ENCODE measurements at places on chromosomes 11 and 22.

- DNase-seq = no peak
Observed at GRCh38 chr11:1761857-1762536, 1.7 kb downstream of the CTSD start.

DNA sequence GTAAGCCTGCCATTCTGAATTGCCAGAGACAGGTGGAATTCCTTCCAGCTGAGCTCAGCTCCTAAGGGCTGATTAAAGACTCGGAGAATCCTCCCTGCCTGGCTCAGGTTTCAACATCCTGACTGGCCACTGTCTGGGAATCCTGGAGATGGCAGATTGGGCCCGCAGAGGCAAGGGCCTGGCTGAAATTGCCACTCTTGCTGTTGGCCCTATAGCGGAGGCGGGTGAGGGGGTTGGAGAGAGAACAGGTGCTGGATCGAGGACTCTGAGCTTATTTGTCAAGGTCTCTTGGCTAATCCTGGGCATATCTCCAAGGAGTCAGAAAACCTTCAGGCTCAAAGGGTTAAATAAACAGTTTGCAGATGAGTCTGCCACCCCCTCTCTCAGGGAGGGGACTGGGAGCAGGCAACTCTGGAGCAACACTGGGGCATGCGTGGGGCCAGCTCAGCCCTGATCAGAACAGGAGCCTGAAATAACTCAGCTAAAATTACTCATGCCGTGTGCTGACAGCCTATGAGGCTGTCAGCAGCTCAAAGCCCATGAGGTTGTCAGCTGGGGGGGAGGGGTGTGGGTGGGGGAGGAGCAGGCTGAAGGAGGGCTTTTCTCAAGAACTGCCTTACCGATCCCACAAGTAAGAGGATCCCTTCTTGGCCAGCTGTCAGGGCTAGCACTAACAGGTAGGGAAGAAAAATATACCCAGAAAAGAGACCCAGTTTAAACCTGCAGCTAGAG is 14.7 kb upstream of the MFRP start:
- DNase-seq = no peak

- no peak for DNase-seq
Observed at GRCh38 chr22:40368016-40368415, 2.4 kb upstream of the SGSM3 start.

- DNase-seq = peak; percentile 90
Observed at GRCh38 chr22:38751422-38752346, 4.1 kb downstream of the SUN2 start.

- DNase-seq = no peak
Observed at GRCh38 chr22:26238596-26238995, 69.3 kb downstream of the SEZ6L start.

GRCh38 chr11:37908219-37908548 is 1310.1 kb upstream of the RAG2 start:
- DNase-seq = no peak

DNA sequence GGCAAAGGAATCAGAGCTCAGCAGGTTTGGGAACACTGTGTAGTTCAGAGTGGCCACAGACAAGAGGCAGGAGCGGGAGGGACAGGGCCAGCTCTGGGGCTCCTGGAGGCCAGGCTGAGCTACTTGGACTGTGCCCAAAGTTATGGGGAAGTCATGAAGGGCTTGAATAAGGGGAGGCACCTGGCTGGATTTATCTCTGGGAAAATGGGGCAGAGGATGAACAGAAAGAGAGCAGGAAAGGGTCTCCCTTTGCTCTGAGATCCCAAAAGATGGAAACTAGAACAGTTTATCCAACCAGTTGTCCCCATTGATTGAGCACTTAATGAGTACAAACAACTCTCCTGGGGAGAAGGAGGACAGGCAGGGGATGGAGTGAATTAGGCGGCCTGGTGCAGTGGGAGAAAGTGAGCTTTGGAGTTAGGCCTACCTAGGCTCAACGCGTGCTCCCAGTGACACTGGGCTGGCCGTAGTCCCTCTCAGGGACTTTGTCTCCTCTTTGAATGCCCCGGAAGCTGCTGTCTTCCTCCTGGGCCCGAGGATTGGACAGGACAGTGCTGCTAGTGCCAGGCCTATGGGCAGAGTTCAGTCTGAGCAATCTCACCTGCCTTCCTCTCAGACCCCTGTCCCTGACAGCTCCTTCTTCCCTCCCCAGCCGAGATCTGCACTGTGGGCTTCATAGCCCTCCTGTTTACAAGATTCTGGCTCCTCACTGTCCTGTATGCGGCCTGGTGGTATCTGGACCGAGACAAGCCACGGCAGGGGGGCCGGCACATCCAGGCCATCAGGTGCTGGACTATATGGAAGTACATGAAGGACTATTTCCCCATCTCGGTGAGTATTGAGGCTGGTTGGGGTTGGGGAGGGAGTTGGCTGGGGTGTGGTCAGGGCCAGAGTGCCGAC is 2.0 kb downstream of the MOGAT2 start:
- DNase-seq = no peak

GRCh38 chr11:28797536-28797935 is 689.3 kb downstream of the METTL15 start:
- no peak for DNase-seq

Measured in CD4-positive, alpha-beta T cell (primary cell).